ENCODE measurements at places on chromosomes 1 and 21. TPM values are rescaled to one million over a fixed set of nuclear protein-coding genes. Genes with fewer than 3 reads are reported as not detected.

SMPDL3B gene
- total RNA-seq = not detected

DNA sequence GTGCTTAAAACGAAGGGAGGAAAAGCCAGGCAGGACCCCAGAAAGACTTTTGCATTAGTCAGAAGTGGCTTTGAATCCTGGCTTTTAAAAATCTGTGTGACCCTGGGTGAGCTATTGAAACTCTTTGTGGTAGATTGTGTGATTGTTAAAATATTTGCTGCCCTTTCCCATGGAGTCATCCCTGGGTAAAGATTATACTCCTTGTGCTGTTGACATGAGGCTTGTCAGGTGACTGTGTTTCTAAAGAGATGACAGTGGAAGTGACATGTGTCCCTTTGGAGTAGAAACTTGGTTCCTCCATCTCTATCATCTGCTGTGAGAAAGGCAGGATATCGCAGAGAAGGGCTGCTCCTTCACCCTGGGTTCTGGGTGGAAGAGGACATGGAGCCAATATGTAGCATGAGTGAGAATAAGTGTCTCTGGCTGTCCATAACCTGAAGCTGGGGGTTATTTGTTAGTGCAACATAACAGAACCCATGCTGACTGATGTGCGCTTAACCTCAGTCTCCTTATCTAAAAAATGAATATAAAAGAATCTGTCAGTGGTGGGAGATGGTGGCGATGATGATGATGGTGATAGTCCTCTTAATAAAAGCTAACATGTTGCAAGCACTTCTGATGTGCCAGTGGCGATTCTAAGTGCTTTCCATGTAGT is 187.6 kb downstream of the RHOU start:
- H3K27me3 ChIP-seq = no peaks in the 10 kb centered on the region
- DNase-seq = no peak
- H3K4me3 ChIP-seq = no peak overlapping the region
- H3K27ac ChIP-seq = no peak overlapping the region
- H3K36me3 ChIP-seq = no peaks in the 10 kb centered on the region
- no peaks in the 10 kb centered on the region for H3K4me1 ChIP-seq

GRCh38 chr1:233240371-233240770 is 55.2 kb downstream of the PCNX2 start:
- H3K27ac ChIP-seq = no peak overlapping the region
- no peak for DNase-seq
- H3K4me3 ChIP-seq = no peak overlapping the region
- no peaks in the 10 kb centered on the region for H3K4me1 ChIP-seq

DNA sequence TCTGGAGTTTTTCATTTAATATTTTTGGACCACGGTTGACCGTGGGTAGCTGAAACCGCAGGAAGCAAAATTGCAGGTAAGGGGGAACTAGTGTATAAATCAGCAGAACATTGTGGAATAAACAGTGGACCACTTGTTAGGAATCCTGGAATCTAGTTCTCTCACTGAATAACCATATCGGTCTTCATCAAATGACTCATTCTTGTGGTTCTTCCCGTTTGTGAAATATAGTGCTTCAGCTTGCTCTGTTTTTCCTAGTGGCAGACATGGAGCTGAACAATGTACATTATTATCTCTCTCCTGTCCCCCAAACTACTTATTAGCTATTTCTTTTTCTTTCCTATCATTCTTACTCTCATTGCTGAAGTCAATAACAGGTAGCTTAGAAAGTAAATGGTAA is 61.9 kb downstream of the HSPA13 start:
- H3K4me3 ChIP-seq = no peak overlapping the region
- no peaks in the 10 kb centered on the region for H3K4me1 ChIP-seq
- no peaks in the 10 kb centered on the region for H3K27me3 ChIP-seq

- no peak overlapping the region for H3K4me3 ChIP-seq
- no peak overlapping the region for H3K27ac ChIP-seq
- H3K4me1 ChIP-seq = no peaks in the 10 kb centered on the region
- DNase-seq = no peak
- H3K36me3 ChIP-seq = no peaks in the 10 kb centered on the region
Measured at GRCh38 chr21:17660452-17660851, 47.8 kb upstream of the BTG3 start.

- no peaks in the 10 kb centered on the region for H3K27me3 ChIP-seq
- peaks cover 19% of the 10 kb centered on the region for H3K4me1 ChIP-seq
- DNase-seq = no peak
- no peak overlapping the region for H3K27ac ChIP-seq
- no peak overlapping the region for H3K4me3 ChIP-seq
Measured at GRCh38 chr1:54080598-54081049, 27.2 kb downstream of the TCEANC2 start.

Data from gastrocnemius medialis (tissue), 4 donors.